GM18507 (cell line): ENCODE measurements at places on chromosomes 11 and 22.

DNA sequence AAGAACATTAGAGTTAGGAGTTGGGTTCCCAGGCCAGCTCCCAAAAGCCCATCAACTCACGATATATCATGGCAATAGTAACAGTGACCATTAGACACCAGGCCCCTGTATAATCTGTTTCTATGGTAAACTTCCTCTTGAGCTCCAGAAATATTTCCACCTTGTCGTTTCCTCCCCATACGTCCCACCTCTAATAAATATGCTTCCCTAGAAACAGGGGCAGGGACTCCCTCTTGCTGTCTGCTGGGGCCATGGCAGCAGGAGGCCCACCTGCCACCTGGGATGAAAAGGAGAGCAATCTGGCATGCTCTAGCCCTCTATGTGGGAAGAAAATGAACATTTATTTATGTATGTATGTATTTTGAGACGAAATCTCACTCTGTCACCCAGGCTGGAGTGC is 32.2 kb upstream of the AMOTL1 start:
- no peak for DNase-seq

DNA sequence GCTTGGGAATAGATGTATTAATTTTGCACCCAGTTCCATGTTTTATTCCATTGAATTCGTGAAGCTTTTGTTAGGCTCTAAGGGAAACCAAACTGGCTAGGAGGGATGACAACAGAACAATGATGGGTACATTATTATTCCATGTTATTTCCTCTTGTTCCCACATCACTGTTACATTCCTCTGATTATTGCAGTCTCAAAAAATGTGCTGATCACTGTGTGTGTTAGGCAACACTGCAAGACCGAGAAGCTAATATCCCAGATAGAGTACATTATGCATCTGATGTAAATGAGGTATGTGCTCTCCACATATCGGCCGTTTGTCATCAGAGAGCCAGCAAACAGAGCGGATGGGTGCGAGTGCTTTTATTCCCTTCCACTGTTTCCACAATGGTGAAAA is 327.9 kb downstream of the SOX6 start:
- no peak for DNase-seq

DNA sequence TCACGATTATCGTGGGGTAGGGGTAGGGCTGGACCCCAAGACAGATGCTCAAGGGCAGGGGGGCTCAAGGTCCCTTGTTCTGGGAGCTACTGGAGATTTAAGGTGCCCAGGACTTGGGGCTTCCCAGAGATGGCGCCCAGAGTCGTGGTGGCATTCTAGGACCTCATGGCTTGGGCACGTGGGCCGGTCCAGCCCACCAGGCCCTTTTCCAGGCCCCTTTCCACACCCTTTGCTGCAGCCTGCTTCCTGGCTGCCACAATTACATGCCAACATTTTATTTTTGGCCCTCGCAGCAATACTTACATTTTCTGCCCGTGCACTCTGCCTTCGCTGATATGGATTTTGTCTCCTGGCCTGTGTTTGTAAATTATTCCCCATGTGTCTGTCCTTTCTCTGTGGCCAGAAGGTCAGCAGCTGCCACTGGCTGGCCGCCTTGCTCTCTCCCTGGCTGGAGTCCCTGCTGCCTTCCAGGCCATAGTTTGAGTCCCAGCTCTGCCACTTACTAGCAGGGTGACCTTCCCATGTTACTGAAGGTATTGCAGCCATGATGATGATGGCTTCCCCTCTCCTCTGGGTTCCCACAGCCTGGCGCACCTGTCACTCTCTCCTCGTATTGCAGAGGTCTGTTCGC is 11.2 kb downstream of the MB start:
- DNase-seq: no peak

GRCh38 chr11:112285841-112286311 is 25.2 kb upstream of the PLET1 start:
- DNase-seq: no peak

GRCh38 chr11:62324731-62325556 is 12.3 kb upstream of the ASRGL1 start:
- peak; percentile 23 for DNase-seq
